Cortex of kidney (tissue), 1 donor: ENCODE measurements at places on chromosomes 1 and 21.

DNA sequence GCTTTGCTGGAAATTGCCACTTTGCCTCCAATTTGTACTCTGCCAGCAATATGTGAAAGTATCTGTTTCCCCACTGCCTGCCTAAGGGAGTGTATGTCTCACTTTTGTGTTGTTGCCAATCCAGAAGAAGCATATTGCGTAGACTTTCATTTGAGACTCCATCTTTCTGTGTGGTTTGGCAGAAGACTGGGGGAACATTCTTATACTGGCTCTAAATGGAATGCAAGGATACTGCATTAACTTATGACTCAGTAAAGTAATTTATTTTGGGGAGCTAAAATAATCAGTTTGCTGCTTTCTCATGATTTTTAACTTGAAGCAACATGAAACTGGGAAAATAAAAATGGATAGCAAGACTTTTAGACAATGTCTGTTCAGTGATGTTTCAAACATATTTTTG lies 107.7 kb upstream of the TMPRSS2 start:
- no peak for DNase-seq

DNA sequence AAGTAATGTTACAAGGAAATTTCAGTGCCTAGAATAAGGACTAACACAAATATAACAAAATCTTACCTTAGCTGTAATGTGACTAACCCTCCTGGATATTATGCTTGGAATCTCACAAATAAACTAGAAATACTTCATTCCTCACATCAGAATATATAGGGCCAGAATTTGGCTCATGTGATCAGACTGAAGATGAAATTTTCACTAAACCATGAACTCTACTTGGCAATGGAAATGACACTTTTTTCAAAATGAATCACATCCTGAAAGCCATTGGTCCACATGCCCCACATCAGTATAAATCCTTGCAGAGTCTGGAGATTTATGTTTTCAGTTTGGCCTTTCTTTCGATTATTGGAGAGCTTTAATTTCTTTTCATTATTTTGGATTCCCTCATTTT lies 227.8 kb downstream of the NRIP1 start:
- no peak for DNase-seq

GRCh38 chr21:26131554-26131953 lies 39.0 kb downstream of the APP start:
- no peak for DNase-seq

- no peak for DNase-seq
Observed at GRCh38 chr1:46517010-46517600, 27.5 kb downstream of the DMBX1 start.

DNA sequence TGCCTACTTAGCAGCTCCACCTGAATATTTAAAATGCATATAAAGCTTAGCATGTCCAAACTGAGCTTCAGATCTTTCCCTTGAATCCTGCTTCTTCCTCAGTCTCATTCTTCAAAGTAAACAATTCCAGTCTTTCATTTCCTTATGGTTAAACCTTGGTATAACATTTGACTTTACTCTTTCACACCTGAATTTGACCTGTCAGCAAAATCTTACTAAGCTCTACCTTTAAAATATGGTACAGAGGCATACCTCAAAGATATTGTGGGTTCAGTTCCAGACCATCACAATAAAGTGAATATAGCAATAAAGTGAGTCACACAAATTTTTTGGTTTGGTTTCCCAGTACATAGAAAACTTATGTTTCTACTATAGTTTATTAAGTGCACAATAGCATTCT lies 42.5 kb upstream of the RNF11 start:
- DNase-seq: no peak

- DNase-seq: no peak
Observed at GRCh38 chr1:238409932-238410331, 519.2 kb upstream of the ZP4 start.

DNA sequence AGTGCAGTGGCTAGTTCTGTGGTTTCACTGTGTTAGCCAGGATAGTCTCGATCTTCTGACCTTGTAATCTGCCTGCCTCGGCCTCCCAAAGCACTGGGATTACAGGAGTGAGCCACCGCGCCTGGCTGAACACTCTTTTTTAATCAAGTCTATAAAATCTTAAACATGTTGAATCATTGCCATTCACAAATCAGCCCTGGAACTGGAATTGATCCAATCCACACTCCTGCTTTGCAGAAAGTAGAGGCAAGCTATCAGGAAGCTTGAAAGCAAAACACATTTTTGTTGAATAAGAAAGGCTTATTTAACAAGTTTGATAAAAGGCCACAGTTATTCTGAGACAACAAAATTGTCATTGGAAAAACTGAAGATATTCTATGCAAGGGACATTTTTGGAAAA lies 18.3 kb upstream of the EFHD2 start:
- DNase-seq: no peak

- no peak for DNase-seq
Observed at GRCh38 chr1:61241411-61241838, 159.1 kb downstream of the NFIA start.

DNA sequence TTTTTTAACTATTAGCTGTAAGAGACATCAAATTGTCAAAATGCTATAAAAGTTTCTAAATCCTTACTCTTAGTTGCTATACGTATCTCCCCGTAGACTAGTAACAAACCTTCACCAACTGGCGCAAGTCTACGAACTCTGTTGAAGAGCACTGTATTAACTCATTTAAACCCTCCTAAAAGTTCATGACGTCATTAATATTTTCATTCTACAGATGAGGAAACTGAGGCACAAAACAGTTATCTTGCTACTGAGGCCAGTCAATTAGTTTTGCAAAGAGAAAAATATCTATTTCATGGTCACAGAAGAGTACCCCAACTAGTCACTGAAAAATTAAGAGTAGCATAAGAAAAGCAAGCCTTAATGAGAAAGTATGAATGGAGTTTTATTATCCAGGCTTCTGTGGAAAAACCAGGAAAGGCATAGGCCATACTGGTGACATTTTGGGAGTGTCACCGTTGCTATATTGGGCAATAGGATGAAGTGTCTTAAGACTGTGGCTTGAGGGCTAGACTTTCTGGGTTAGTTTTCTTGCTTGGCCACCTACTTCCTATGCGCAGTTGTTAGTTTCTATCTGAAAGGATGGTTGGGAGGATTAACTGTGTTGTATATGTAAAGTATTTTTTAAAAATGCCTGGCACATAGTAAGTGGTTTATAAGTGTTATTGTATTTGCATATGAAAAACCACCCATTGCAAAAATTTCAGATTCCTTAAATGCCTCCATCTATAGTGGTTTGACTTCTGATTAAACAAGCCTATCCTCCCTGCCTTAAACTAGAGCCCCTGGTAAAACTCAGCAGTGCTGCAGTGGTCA lies 52.4 kb upstream of the SYT14 start:
- no peak for DNase-seq

DNA sequence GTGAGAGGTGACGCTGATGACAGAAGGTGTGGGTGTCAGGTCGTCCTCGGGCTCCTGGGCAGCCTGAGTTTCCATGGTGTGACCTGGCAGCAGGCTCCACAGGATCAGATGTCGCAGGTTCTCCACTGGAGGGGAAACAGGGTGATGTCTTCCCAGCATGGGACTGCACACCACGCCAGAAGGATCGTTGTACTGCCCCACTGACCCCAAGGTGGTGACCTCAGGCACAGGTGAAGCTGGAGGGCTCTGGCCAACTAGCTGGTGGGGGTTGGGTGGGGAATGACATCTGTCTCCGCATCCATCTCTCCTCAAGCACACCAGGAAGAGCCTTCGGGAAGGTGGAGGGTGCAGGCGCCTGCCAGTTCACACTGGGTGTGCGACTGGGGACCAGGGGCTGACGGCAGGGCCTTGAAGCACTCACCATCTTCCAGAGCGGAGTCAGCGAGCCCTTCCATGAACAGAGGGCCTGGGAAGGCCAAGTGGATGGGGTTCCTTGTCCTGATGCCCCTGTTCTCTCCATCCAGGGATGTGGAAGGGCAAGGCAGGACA lies 19.4 kb downstream of the LRRC71 start:
- DNase-seq: no peak

DNA sequence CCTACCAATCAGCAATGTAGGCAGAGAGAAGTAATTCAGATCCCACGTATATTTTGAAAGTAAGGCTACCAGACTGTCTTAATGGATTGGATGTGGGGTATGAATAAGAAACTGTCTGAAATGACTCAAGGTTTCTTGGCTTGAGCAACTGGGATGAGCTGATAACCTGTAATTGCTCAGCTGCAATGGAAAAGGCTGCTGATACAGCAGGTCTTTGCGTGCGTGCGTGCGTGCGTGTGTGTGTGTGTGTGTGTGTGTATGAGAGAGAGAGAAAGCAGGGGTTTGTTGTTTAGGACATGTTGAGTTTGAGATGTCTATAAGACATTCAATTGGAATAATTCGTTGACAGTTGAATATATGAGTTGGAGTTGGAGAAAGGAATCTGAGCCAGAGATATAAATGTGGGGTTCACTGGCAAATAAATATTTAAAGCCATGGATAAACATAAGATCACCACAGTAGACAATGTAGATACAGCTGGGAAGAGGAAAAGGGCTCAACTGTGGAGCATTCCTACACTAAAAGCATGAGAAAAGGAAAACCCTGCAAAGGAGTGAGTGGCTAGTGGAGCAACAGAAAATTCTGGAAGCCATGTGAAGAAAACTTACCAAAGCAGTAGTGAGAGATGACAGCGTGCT lies 72.9 kb downstream of the UCHL5 start:
- no peak for DNase-seq

DNA sequence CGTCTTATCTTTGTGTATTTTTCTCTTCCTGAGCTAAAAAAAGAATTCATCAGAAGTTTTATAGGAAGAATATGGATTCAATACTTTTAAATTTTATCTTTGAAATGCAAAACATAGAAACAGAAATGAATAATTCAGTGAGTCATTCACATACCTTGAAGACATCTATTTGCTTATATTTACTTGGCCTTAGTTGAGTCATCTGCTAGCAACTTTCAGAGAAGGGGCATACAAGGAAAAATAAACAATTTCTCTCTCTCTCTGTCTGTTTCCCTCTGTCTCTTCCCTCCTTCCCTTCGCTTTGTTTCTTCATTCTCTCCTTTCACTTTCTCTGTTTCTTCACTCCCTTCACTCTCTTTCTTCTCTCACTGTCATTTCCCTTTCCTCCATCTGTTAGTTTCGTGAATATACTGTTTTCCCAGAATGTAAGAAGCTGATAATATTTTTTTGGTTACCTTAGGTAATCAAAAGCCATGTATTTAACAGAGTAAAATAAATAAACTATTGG lies 477.2 kb downstream of the BRINP3 start:
- no peak for DNase-seq
